DMS79 (cell line): ENCODE measurements at places on chromosomes 13 and 19.

DNA sequence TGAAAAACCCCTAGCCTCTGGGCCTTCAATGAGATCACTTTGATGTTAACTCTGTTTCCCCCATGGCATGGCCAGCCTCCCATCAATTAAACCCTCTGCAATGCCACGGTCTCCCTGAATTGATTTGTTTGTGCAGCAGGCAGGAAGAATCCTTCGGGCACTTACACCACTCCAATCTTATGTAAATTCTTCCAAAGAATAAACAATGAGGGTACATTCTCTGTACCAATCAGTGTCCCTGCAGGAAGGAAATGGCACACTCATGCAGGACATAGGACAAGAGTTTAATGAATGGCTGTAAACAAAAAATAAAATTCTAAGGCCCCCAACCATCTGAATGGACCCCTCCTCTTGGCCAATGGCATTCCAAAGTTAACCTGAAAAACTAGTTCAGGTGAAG is 22.2 kb downstream of the SCGB2B2 start:
- no peak for DNase-seq

DNA sequence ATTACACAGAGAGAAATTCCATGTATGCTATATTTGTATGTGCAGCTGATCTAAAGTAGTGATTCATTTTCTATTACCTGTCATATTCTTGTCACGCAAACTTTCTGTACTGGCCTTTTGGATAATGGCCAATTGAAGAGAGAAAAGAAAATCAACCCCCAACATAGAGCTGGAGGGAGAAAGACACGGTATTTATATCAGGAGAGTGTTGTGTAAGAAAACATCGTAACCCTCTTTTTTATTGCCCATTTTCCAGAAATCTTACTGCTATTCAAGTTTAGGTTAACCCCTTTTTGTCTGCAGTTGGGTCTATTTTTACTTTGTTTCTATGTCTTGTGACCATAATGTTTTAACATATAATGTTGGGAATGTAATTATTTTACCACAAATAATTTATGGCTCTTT is 27.9 kb downstream of the DGKH start:
- no peak for DNase-seq

DNA sequence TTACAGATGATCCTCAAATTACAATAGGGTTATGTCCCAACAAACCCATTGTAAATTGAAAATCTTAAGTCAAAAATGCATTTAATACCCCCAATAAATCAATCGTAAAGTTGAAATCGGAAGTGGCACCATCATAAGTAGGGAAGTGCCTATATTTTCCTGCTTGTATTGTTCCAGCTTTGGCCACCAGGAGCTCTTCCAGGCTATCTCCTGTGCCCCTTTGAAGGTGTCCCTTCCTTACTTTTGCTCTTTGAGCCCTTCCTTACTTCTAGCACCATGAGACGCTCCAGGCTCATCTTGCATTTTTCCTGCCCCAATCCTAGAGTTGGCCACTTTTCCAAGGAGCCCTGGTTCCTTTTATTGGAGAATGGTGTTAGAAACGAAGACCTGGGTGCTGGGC is 163.0 kb upstream of the TSC22D1 start:
- DNase-seq = no peak

GRCh38 chr13:42681326-42682100 is 99.9 kb upstream of the FAM216B start:
- no peak for DNase-seq
